GM20000 (cell line): ENCODE measurements at places on chromosomes 12 and 14.

- no peak for DNase-seq
Observed at GRCh38 chr12:51845482-51845881, 3.0 kb downstream of the FIGNL2 start.

DNA sequence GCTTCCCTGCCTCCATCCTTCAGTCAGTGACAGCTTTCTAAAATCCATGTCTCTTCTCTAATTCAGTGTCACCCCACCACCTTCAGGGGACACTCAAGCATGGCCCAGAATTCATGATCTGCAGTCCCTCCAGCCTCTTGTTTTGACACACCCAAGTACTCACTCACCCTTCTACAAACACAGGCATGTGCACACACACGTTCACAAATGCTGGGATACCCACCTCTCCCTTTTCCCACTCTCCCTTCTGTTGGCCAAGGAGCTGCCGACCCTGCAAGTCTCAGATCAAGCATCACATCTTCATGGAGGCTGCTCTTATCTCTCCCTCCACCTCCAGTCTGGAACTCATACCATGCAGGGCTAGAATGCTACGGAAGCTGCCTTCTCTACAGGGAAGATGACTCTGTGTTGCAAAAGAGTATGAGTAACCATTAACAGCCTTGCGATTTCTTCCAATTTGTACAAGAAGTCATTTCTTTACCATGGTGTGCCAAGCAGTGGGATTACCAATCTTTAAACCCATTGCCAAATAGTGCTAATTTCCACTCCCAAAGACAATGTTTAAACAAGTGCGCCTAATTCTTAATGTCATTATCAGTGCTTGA is 196.1 kb downstream of the BCL11B start:
- DNase-seq: no peak

- DNase-seq: no peak
Observed at GRCh38 chr14:99676657-99677056, 7.4 kb upstream of the CYP46A1 start.

DNA sequence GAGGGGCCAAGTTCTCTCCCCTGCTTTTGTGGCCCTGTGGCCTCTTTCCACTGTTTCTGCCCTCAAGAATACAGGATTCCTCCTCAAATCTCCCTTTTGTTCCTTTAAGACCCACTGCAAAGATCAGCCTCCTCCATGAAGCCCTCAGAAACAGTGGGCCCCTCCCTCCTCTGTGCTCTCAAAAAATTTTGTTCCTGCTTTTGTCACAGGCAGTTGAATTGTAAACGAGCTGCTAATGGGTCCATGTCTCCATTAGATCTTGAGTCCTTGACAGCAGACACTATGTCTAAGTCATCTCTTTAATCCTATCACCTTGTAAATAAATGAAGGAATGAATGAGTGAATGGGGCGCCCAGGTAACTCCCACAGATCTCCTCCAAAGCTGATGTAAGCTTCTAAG is 175.2 kb downstream of the ESRRB start:
- no peak for DNase-seq

- peak; percentile 6 for DNase-seq
Observed at GRCh38 chr12:1660304-1661187, 30.3 kb upstream of the ADIPOR2 start.

GRCh38 chr12:120264086-120264903 is 1.2 kb downstream of the PXN start:
- DNase-seq: no peak

- DNase-seq: no peak
Observed at GRCh38 chr14:102779084-102779462, 1.8 kb downstream of the TRAF3 start.

- DNase-seq: no peak
Observed at GRCh38 chr12:57418255-57418654, 12.6 kb downstream of the R3HDM2 start.

- DNase-seq: no peak
Observed at GRCh38 chr12:70609203-70609602, 28.0 kb downstream of the PTPRB start.

DNA sequence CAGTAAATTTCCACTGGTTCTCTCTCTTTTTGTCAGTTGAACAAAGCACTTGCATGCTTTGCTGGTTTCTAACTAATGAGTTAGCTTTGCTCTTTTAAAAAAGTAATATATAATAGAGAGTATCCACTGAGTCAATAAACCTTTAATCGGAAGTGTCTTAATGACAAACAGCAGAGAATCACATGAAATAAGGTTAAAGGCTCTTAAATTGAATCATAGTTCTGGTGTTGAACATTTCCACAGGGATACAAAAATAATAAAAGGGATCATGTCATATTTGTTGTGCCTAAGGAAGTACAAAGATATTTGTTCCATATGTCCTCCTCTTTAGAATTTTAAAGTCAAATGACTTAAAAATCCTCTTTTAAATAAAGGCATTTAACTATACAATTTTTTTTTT is 362.6 kb downstream of the LRIG3 start:
- no peak for DNase-seq

DNA sequence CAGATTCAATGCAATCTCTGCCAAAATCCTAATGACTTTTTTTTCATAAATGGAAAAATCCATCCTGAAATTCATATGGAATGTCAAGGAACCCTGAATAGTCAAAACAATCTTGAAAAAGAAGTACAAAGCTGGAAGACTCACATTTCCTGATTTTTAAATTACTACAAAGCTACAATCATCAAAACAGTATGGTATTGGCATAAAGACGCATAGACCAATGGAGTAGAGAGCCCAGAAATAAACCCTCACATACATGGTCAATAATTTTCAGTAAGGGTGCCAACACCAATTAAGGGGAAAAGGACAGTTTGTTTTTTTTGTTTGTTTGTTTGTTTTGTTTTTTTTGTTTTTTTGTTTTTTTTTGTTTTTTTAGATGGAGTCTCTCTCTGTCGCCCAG is 4.6 kb upstream of the RD3L start:
- no peak for DNase-seq

GRCh38 chr14:102539544-102540314 is 30.2 kb upstream of the ANKRD9 start:
- DNase-seq: no peak

GRCh38 chr14:89767861-89768268 is 186.7 kb downstream of the EFCAB11 start:
- peak; percentile 50 for DNase-seq

DNA sequence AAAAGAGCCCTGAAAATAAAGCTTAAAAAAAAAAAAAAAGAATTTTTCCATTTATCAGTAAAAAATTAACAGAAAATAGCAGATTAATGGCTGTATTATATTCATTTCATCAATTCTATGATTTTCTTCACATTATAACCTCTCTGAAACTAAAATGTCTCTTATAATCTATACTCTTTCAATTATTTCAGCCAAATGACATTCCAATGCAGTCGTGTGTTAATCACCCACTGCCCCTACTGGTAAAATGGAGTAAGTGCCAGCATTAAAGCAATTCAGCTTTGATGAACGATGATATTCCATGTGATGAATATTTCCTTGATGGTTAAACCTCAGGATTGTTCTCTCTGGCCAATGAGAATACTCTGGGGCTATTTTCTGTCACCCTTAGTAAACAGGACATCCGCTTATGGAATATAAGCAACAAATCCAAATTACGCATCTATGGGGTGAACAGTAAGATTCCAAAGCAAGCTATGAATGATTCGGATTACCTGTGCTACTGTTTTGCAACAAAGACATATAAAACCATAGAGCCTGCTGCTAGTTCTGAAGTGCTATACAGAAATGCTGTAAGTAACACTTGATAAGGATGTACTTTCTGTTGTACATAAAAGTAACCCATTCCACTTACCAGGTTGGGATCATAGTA is 20.3 kb upstream of the SYCP3 start:
- DNase-seq: peak; percentile 43

DNA sequence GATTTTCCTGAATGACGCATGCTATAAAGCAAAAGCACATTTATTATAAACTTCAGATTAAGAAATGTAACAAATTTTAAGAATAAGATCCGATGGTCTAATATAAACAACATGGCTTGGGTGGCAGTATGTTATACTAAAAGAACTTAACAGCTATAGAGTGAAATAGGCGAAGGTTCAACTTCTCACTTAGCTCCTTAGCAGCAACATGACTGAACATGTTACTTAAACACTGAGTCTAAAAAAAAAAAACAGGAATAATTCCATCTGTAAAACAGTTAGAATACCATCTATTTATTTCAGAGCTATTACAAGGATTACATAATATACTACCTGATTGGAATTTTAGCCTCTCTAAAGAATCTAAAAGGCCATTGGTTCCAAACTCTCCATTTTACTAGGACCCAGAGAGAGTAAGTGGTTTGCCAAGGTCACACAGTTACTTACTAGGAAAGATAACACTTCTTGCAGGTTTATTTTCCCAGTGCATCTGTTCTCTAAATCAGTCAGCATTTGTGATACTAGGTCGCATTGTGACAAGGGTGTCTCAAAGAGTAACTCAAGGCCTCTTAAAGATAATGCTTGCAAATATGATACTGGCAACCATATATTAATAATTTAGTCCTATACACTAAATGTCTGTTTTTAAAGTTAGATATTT is 14.8 kb downstream of the OSBPL8 start:
- no peak for DNase-seq

DNA sequence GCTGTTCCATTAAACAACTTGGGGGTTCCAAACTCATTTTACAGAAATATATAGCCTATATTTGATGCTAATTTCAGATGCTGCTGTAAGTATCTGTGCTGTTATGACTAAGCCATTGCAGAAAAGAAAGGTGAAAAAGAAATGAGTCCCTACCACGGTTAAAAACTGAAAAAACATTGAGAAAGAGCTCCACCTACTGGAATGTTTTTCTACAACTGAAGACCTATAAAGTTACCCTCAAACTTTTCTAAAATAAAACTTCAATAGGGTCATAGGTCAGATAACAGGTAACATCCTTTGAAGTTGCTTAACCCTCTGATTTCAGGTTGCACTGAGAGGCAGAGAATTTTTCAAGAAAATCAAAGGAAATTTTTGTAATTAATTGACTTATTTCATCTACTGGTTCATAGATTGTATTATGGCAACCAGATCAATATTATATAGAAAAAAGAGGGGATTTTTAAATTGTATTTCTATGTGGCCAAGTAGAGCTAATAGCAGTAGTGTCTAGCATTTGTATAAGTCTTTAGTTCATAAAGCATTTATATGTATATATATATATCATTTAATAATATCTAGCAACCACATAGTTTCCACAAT is 279.9 kb downstream of the RPS29 start:
- DNase-seq: peak; percentile 10

DNA sequence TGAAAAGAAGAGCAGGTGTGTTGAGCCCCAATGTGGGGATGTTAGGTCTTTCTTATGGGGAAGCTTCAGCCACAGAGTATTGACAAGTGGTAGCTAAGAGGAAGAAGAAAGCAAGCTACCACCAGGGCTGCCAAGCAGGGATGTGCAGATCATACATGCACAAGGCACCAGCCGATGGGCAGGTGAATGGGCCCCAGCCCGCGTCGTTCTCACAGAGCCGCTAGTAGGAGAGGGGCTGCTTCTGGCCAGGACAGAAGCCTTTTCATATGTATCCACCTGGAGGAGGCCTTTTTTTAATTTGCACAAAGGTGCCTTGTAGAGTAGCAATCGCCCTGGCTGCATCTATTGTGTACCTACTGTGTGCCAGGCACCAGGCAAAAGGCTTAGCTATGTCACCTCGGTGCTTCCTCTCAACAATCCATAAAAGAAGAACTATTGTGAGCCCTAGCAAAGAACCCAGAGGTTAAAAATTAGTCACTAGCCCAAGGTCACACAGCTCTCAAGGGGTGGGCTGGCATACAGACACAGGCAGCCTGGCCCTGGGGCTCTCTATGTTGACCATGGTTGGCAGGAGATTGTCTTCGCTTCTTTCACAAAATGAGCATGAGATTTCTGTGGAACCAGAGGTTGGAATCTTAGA is 8.2 kb downstream of the NUAK1 start:
- DNase-seq: no peak

- DNase-seq: no peak
Observed at GRCh38 chr14:90890322-90891020, 74.2 kb upstream of the TTC7B start.
